ENCODE measurements at places on chromosomes 7 and 10.
A peak's percentile ranks its signal among the peaks of the same experiment; 100 is the strongest.

DNA sequence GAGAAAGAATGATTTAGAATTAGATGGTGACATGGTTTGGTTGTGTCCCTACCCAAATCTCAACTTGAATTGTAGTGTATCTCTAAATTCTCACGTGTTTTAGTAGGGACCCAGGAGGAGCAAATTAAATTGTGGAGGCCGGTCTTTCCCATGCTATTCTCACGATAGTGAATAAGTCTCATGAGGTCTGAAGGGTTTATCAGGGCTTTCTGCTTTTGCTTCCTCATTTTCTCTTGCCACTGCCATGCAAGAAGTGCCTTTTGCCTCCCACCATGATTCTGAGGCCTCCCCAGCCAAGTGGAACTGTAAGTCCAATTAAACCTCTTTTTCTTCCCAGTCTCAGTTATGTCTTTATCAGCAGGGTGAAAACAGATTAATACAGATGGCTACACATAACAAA is 167.4 kb upstream of the SVIL start:
- no peaks in the 10 kb centered on the region for H3K27me3 ChIP-seq
- H3K4me1 ChIP-seq = peaks cover 47% of the 10 kb centered on the region
- H3K4me3 ChIP-seq = no peak overlapping the region
- peak overlapping the region; percentile 70 for H3K27ac ChIP-seq

DNA sequence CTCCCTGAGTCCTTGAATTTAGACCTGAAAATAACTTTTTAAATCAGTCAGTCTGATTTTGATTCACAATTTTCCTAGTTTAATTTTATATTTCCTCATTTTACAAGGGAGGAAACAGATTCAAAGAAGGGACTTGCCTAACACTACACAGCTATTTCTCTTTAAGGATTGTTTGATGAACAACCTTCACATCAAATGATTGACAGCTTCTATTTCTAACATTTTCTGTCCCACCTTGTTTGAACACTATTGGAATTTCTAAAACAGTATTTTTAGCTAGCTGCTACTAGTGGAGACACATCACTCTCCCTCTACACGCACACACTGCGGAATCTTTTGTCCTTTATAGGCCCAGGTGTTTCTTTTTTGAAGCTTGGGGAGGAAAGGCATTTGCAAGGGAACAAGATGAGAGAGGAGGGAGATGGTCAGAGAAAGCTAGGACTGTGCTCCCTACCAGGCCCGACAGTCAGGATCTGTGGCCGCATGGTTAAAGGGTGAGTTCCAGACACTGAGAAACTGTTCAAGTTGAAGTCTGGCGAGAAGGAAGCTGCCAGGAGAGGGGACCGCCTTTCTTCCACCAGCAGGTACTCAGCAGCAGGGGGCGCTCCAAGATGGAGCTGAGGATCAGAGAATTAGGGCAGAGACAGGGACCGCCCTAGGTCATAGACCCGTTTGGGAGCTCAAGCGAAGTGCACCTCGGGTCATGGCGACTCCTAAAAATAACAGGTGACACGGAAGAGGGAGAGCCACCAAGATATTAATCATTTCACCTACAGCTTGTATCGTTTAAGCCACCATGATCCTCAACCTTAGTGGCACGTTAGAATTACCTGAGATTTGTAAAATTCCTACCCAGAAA is 49.7 kb downstream of the DNAJC12 start:
- no peaks in the 10 kb centered on the region for H3K36me3 ChIP-seq
- DNase-seq = peak; percentile 40
- no peak overlapping the region for H3K27ac ChIP-seq
- peaks cover 3% of the 10 kb centered on the region for H3K27me3 ChIP-seq

GRCh38 chr10:33341637-33342036 is 7.2 kb upstream of the NRP1 start:
- no peak overlapping the region for H3K27ac ChIP-seq
- H3K36me3 ChIP-seq = no peaks in the 10 kb centered on the region
- DNase-seq = no peak
- H3K4me1 ChIP-seq = peaks cover 26% of the 10 kb centered on the region
- peak overlapping the region; percentile 2 for H3K4me3 ChIP-seq

DNA sequence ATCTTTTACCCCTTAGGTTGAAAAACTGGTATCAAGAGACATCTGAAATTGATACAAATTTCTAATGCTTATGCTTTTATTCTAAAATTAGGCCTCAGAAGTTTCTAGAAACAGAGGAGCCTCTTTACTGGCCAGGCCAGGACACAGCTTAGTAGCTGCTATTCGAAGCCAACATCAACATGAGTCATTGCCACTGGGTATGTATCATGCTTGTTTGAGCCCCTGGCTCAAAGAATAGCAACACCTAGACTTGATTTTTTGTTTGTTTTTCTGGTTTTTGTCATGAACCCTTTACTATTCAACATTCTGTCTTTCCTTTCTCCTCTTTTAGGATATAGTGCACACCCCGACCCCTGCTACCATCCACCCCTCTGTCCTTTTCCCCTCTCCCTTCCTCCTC is 90.9 kb upstream of the STK17A start:
- no peak overlapping the region for H3K27ac ChIP-seq
- H3K36me3 ChIP-seq = no peaks in the 10 kb centered on the region
- H3K4me1 ChIP-seq = peaks cover 22% of the 10 kb centered on the region

- no peaks in the 10 kb centered on the region for H3K27me3 ChIP-seq
- H3K27ac ChIP-seq = no peak overlapping the region
- H3K4me3 ChIP-seq = no peak overlapping the region
- DNase-seq = no peak
These were observed 6.3 kb downstream of the C7orf57 start for GRCh38 chr7:48041653-48041970.

GRCh38 chr10:22573820-22574569 is 140.4 kb downstream of the PIP4K2A start:
- H3K4me1 ChIP-seq = no peaks in the 10 kb centered on the region
- H3K4me3 ChIP-seq = no peak overlapping the region
- no peak overlapping the region for H3K27ac ChIP-seq
- peaks cover 54% of the 10 kb centered on the region for H3K36me3 ChIP-seq
- no peak for DNase-seq
- H3K27me3 ChIP-seq = no peaks in the 10 kb centered on the region

DNA sequence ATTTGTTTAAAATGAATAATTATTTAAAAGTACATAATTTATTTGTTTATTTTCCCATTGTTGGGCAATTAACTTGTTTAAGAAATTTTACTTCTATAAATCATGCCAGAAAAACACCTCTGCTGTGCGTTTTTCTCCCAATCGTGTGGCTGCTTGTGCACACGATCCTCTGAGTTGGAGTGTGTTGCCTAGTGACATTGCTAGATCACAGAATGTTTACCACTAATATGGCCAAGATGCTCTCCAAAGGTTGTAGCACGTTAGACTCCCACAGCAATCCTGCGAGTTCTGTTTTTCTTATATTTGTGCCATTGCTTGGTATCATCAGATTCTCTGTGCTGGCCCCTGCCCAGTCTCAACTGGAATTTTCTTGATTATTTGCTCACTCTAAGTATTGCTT is 207.1 kb upstream of the ADCY1 start:
- no peak overlapping the region for H3K27ac ChIP-seq
- H3K27me3 ChIP-seq = no peaks in the 10 kb centered on the region
- no peak overlapping the region for H3K4me3 ChIP-seq
- no peak for DNase-seq

DNA sequence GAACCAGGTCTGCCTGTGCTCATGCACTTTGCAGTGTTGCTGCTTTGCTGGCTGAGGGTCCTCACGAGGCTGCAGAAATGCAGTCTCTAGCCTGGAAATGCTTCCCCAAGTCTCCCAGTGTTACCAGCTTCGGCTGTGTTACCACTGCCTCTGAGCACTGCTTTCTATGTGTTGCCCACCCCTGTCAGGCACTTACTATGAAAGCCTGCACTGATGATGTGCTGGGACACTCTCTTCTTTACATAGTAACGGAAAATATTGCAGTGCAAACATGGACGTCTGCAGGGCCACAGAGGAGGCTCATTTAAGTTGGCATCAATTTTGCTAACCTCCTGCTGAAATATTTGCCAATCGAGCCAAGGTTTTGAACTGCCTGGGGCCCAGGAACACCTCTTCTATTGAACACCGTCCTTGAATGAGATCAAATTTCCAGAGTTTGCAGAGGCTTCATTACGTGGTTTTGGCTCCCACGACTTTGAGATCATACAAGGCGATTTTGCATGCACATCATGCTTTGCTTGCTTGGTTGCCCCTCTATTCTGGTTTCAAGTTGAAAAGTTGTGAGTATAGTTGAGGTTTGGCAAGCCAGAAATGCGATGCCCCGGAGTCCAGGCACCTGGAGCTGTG is 404.7 kb upstream of the PODXL start:
- no peak for DNase-seq
- no peaks in the 10 kb centered on the region for H3K4me1 ChIP-seq
- H3K4me3 ChIP-seq = no peak overlapping the region
- peaks cover 4% of the 10 kb centered on the region for H3K27me3 ChIP-seq
- no peaks in the 10 kb centered on the region for H3K36me3 ChIP-seq
- H3K27ac ChIP-seq = no peak overlapping the region

DNA sequence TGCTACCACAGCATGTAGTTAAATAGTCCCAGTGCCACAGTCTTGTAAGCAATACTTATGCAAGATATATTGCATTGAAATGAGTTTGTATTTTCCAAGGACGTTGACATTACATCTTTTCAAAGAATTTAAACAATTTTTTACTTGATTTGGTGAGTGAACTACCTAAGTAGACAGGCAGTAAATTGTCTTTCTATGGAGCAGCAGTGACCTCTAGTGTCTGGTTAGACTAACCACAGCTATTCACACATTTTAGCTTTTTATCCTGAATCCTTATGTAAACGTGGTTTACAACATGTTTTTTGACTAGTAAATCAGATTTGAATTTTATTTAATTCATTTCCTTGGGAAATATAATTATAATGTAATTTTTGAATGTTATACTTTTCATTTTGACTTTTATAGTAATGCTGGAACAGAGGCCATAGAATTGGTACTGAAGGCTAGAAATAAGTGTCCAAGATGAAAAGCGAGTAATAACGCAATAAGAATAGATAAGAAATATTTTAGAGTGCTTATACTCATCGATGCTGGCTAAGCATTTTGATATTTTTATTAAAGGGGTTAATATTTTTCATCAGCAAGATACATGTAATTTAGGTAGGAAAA is 5.6 kb downstream of the LRRTM3 start:
- H3K36me3 ChIP-seq = no peaks in the 10 kb centered on the region
- H3K4me3 ChIP-seq = no peak overlapping the region
- no peak for DNase-seq
- H3K27ac ChIP-seq = no peak overlapping the region
- peaks cover 21% of the 10 kb centered on the region for H3K27me3 ChIP-seq

DNA sequence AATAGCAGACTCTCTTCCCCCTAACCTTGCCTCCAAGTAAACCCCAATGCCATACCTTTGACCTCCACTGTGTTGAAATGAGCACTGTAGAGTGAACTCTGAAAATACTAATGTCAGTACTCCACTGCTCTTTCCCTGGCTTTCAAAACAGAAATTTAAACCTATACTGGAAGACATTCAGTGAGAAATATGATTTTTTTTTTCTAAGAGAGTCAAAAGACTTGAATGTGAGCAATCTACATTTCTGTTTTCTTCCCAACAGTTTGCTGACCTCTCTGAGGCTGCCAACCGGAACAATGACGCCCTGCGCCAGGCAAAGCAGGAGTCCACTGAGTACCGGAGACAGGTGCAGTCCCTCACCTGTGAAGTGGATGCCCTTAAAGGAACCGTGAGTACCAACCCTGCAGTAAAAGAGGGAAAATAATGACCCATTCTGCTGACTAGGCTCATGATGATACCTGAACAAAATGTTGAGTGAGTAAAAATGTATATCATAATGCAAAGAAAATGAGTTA is 6.4 kb downstream of the VIM start:
- H3K27ac ChIP-seq = peak overlapping the region; percentile 100
- H3K36me3 ChIP-seq = peaks cover 76% of the 10 kb centered on the region
- H3K4me3 ChIP-seq = peak overlapping the region; percentile 93
- no peaks in the 10 kb centered on the region for H3K27me3 ChIP-seq
- DNase-seq = no peak

GRCh38 chr7:69625238-69625637 is 27.0 kb downstream of the AUTS2 start:
- H3K4me3 ChIP-seq = no peak overlapping the region
- no peaks in the 10 kb centered on the region for H3K27me3 ChIP-seq
- no peak for DNase-seq
- H3K36me3 ChIP-seq = no peaks in the 10 kb centered on the region
- no peaks in the 10 kb centered on the region for H3K4me1 ChIP-seq
- H3K27ac ChIP-seq = no peak overlapping the region

DNA sequence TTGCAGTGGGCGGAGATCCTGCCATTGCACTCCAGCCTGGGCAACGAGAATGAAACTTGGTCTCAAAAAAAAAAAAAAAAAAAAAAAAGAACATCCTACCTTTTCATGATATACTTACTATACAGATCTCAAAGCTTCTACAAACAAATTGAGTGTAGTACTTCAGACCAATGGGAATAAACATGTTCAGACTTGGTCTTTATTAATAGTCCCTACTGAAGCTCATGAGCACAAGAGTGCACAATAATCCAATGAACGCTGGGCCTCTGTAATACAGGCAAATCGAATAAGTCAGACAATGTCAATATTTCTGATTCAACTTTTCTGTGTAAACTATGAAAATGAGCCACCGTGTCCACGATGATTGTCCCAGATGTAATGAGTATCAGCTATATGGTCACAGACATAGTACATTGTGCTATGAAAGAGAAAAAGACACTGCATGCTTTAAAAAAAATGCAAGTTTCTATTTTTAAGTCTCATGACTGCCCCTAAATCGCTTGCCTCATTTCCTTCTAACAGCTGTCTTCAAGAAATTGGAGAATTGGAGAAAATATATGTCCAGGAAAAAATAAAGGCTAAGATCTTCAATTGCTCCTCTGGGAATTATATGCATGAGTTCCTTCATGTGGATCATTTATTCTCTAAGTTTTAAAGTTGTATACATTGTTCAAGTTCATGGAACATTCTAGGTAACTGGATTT is 64.0 kb upstream of the CTTNBP2 start:
- H3K4me3 ChIP-seq = no peak overlapping the region
- H3K4me1 ChIP-seq = no peaks in the 10 kb centered on the region
- no peaks in the 10 kb centered on the region for H3K27me3 ChIP-seq
- no peaks in the 10 kb centered on the region for H3K36me3 ChIP-seq
- no peak overlapping the region for H3K27ac ChIP-seq

GRCh38 chr7:67683628-67684027 is 687.0 kb downstream of the TYW1 start:
- no peak for DNase-seq
- no peaks in the 10 kb centered on the region for H3K27me3 ChIP-seq
- H3K27ac ChIP-seq = no peak overlapping the region
- H3K36me3 ChIP-seq = no peaks in the 10 kb centered on the region
- H3K4me3 ChIP-seq = no peak overlapping the region

DNA sequence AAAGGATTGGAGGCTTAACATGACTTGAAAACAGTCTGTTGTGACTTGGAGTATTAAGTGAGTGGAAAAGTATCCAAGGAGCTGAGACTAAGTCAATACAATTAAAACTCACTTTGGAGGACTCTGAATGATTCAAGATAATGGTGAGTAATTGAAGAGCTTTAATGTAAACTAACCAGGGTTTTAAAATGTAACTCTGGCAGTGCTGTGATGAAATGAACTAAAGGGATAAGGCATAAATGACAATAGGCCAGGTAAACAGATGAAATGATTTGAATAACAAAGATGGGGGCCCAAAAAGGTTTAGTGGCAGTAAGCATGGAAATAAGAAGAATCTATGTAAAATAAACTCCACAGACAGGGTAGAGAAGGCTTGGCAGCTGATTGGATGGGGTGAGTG is 316.5 kb upstream of the CACNA2D1 start:
- no peak overlapping the region for H3K4me3 ChIP-seq
- H3K36me3 ChIP-seq = no peaks in the 10 kb centered on the region
- DNase-seq = no peak
- no peak overlapping the region for H3K27ac ChIP-seq
- no peaks in the 10 kb centered on the region for H3K27me3 ChIP-seq

- DNase-seq = no peak
- no peaks in the 10 kb centered on the region for H3K4me1 ChIP-seq
- no peak overlapping the region for H3K27ac ChIP-seq
- no peak overlapping the region for H3K4me3 ChIP-seq
These were observed 826.3 kb upstream of the MBL2 start for GRCh38 chr10:53598914-53599313.
